ENCODE measurements at places on chromosomes 5 and 9.

DNA sequence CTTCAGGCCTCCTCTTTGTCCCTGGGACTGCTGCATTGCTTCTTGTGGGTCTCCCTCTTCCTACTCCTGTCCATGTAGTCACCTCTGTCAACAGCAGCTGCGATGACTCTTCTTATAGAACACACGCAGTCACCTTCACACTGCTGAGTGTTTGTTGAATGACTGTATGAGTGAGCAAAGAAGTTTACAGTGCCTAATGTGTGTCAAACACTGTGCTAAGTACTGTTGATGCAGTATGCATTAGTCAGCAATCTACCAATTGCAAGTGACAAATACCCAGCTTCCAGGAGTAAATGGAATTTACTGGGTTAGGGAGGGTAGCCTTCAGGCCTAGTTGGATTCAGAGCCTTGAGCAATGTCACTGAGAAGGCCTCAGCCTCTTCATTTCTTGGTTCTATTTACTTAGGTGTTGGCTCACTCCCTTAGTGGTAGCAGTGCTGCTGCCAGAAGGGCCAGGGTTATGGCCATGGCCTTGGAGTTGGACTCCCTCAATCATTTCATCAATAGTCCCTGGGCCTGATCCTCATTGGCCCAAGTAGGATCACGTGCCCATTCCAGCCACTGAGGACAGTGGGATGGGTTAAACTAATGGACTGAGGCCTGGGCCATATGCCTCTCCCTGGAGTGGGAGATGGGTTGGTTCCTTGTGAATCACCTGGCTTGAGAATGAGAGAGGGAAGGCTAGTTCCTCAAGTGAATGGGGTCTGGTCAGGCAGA, 93.5 kb downstream of the RGS3 start:
- DNase-seq = no peak

DNA sequence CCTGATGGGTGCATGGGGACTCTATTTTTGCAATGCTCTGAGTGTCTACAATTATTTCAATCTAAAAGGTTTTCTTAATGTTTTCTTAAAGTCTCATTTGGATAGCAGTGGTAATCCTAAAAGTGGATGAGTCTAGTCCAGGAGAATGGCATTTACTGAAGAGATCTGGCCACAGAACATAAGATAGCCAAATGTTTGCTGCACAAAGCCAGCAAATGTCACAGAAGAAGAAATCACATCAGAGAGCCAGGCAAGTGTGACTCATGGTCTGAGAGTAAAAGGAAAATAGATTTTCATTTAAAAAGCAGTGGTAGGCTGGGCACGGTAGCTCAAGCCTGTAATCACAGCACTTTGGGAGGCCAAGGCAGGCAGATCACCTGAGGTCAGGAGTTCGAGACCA, 352.7 kb upstream of the GRAMD2B start:
- no peak for DNase-seq

DNA sequence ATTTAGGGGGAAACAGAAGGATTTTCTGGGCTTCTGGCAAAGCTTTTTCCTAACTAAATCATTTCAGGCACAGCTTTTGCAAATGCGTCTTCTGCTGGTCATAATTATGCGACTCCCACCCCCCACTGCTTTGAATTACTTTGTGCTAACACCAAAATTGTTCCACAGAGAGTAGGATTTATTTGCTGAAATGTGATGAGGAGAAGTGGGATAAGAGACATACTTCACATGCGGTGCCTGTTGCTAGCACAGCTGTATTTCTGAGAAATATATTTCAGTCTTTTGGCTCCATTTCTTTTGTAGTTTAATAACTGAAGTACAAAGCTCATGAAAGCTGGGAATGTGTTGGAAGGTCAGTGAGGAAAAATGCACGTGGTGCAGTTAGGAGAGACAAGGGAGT, 83.2 kb upstream of the TAS2R1 start:
- DNase-seq = no peak

DNA sequence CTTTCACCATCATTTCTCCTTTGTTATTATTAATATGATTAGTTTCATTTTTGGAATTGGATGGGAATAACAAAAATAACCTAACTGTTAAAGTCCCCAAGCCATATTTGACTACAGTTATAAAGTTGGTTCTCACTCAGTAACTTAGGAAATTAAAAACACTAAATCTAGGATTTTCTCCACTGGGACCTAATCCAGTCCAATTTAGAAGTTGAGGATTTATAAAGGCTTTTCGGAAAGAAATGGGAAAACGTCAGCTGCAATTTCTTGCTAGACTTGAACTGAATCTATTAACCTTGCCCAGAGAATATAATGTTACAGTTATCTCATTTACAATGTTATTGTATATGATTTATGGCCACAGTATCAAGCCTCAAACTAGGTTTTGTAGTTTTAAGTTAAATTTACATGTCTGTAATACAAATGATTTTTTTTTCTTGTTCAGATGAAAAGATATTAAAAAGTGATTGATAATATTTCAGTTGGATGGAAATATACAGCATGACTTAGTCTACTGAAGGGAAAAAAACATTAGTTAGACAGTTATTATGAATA, 524.3 kb upstream of the GRAMD2B start:
- DNase-seq = no peak

- no peak for DNase-seq
Measured at GRCh38 chr9:92181296-92181695, 66.1 kb upstream of the SPTLC1 start.

GRCh38 chr5:51618234-51618633, 235.0 kb downstream of the ISL1 start:
- no peak for DNase-seq

- DNase-seq = no peak
Measured at GRCh38 chr9:96023486-96023885, 148.0 kb downstream of the ERCC6L2 start.

DNA sequence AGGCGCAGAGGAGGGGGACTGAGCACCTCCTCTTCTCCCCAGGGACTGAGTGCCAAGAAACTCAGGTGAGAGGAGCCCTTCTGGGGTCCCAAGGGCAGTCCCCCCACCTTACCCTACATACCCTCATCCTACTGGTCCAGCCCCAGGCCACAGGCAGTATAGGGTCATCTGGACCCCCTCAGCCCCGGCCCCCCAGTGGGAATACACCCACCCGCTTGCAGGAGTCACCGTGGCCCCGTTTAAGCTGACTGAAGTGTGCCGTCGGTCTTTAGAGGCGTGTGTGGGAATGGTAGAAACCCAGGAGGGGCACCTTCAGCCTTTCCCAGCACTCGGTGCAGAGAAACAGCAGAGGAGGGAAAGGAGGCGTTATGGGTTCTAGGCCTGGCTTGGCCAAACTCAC, 30.8 kb downstream of the COL15A1 start:
- DNase-seq = no peak

All from heart right ventricle (tissue), 16 donors.